Activated B cell treated with CpG ODN at 0.5 μM for 24 hours (primary cell): ENCODE measurements at places on chromosomes 12 and 14. TPM values are rescaled to one million over a fixed set of nuclear protein-coding genes. Genes with fewer than 3 reads are reported as not detected.

The GALNT4 gene
- 6.2 and 6.3 TPM in 2 replicates for total RNA-seq

GRCh38 chr12:71236133-71236660, 78.4 kb upstream of the TSPAN8 start:
- H3K4me3 ChIP-seq, result no peak overlapping the region
- no peaks in the 10 kb centered on the region for H3K4me1 ChIP-seq
- no peaks in the 10 kb centered on the region for H3K36me3 ChIP-seq
- no peaks in the 10 kb centered on the region for H3K27me3 ChIP-seq
- DNase-seq, result no peak
- no peak overlapping the region for H3K27ac ChIP-seq

GRCh38 chr12:52221912-52222457, 11.1 kb upstream of the KRT7 start:
- no peak overlapping the region for H3K4me3 ChIP-seq
- no peak for DNase-seq
- no peak overlapping the region for H3K27ac ChIP-seq
- no peaks in the 10 kb centered on the region for H3K36me3 ChIP-seq
- peaks cover 20% of the 10 kb centered on the region for H3K27me3 ChIP-seq

The B4GALNT1 gene
- total RNA-seq, result 0.31 and 0.51 TPM in 2 replicates

The FBLN5 gene
- not detected in 2 replicates for total RNA-seq

The SLC15A5 gene
- not detected in 2 replicates for total RNA-seq

DNA sequence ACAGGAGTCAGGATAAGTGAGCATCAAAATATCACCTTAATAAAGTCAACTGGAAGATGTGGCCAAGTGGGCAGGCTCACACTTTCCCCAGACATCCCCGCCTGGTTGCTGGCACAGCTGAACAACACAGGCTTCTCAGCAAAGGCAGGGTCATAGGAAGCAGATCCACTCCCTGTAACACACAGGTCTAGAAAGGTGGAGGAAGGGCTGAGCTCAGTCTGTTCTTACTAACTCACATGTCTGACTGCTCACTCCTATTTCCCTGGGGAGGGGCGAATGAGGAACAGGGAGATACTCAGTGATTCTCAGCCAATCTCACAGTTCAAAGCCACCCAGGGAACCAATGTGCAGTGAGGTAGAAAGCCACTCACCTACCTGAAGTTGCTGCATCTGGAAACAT, 45.0 kb upstream of the AMN1 start:
- no peak overlapping the region for H3K4me3 ChIP-seq
- H3K27ac ChIP-seq, result peak overlapping the region; percentile 65
- no peaks in the 10 kb centered on the region for H3K36me3 ChIP-seq
- DNase-seq, result no peak
- peaks cover 26% of the 10 kb centered on the region for H3K4me1 ChIP-seq
- no peaks in the 10 kb centered on the region for H3K27me3 ChIP-seq

GRCh38 chr12:87150969-87151662, 878.1 kb downstream of the C12orf50 start:
- no peaks in the 10 kb centered on the region for H3K36me3 ChIP-seq
- H3K27ac ChIP-seq, result no peak overlapping the region
- H3K27me3 ChIP-seq, result no peaks in the 10 kb centered on the region
- H3K4me1 ChIP-seq, result no peaks in the 10 kb centered on the region

GRCh38 chr14:90087433-90087832, 25.6 kb downstream of the KCNK13 start:
- no peak for DNase-seq
- no peak overlapping the region for H3K4me3 ChIP-seq
- no peaks in the 10 kb centered on the region for H3K36me3 ChIP-seq
- H3K4me1 ChIP-seq, result no peaks in the 10 kb centered on the region
- no peak overlapping the region for H3K27ac ChIP-seq
- peaks cover 22% of the 10 kb centered on the region for H3K27me3 ChIP-seq

- no peak overlapping the region for H3K27ac ChIP-seq
- H3K4me3 ChIP-seq, result no peak overlapping the region
- H3K4me1 ChIP-seq, result no peaks in the 10 kb centered on the region
- no peak for DNase-seq
Observed at GRCh38 chr12:104340925-104341611, 37.5 kb downstream of the EID3 start.

DNA sequence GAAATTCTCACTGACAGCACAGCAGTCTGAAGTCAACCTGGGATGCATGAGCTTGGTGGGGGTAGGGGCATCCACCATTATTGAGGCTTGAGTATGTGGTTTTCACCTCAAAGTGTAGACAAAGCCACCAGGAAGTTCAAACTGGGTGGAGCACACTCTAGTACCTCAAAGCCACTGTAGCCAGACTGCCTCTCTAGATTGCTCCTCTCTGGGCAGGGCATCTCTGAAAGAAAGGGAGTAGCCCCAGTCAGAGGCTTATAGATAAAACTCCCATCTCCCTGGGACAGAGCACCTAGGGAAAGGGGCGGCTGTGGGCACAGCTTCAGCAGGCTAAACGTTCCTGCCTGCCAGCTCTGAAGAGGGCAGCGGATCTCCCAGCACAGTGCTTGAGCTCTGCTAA, 143.0 kb downstream of the KITLG start:
- H3K27ac ChIP-seq, result no peak overlapping the region
- no peaks in the 10 kb centered on the region for H3K27me3 ChIP-seq
- H3K36me3 ChIP-seq, result no peaks in the 10 kb centered on the region
- no peaks in the 10 kb centered on the region for H3K4me1 ChIP-seq
- DNase-seq, result no peak
- H3K4me3 ChIP-seq, result no peak overlapping the region

DNA sequence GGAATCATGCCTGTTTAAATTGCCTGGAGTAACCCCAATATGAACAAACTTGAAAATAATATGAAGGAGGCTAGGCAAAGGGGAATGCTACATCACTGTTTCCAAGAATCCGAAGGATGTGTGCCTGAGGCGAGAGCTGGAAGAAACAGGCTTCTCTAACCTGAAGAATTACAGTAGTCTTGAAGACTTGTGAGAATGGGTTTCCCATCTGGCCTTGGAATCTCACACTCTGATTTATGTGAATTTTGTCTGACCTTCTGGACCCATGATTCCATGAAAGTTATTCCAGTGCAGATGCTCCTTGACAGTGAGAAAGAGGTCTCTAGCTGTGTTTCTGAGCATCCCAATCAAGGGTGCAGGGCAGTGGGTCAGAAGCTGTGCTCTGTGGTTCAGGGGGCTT, 122.1 kb upstream of the PARP11 start:
- H3K36me3 ChIP-seq, result no peaks in the 10 kb centered on the region
- no peak overlapping the region for H3K4me3 ChIP-seq
- H3K27me3 ChIP-seq, result peaks cover 2% of the 10 kb centered on the region
- no peak overlapping the region for H3K27ac ChIP-seq
- DNase-seq, result no peak
- H3K4me1 ChIP-seq, result peaks cover 4% of the 10 kb centered on the region

GRCh38 chr12:100248886-100249285, 18.0 kb downstream of the DEPDC4 start:
- no peak overlapping the region for H3K27ac ChIP-seq
- H3K4me3 ChIP-seq, result no peak overlapping the region
- H3K36me3 ChIP-seq, result no peaks in the 10 kb centered on the region

The PLEKHH1 gene
- total RNA-seq, result 0.20 and 0.61 TPM in 2 replicates

GRCh38 chr12:114096461-114096860, 130.3 kb upstream of the RBM19 start:
- no peaks in the 10 kb centered on the region for H3K27me3 ChIP-seq
- no peak overlapping the region for H3K4me3 ChIP-seq
- no peak for DNase-seq
- H3K4me1 ChIP-seq, result no peaks in the 10 kb centered on the region
- no peaks in the 10 kb centered on the region for H3K36me3 ChIP-seq

- H3K36me3 ChIP-seq, result peaks cover 36% of the 10 kb centered on the region
- H3K4me3 ChIP-seq, result peak overlapping the region; percentile 35
- no peaks in the 10 kb centered on the region for H3K27me3 ChIP-seq
- no peak for DNase-seq
Observed at GRCh38 chr12:108826807-108827721, 30.3 kb downstream of the SSH1 start.

The AGAP2 gene
- 17.5 and 18.5 TPM in 2 replicates for total RNA-seq

DNA sequence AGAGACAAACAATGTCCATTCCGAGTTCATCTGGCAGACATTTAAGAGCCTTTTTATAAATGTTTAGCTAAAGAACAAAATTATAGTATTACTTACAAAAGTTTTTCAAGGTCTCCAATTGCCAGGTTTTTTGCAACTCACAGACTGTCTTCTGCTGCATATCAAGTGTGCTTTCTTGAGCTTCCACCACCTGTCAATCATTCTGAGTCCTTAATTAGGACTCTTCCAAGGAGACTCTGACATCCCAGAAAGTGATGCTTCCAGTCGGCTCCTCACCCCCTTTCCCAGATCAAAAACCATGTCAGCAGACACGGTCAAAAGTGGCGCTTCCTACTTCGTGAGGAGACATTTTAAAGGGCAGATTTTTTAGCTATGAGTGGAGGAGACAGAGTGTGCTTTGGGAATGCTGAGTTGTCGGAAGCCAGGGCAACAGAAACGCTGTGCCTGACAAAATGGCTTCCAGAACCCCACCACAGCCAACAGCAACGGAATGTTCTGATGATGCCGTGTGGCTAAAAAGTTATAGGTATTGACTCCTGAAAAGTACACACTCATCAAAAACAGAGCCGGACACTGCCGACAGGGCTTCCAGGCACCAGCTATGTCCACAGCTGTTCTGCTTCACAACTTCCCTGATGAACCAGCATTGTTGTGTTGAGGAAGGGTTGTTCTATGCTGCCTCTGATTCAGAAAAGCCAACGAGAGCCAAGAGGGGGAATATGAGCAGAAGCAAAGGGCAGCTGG, 116.1 kb upstream of the SLC35F4 start:
- H3K4me3 ChIP-seq, result no peak overlapping the region
- no peak for DNase-seq
- no peak overlapping the region for H3K27ac ChIP-seq
- no peaks in the 10 kb centered on the region for H3K4me1 ChIP-seq
- no peaks in the 10 kb centered on the region for H3K36me3 ChIP-seq
